ENCODE measurements at places on chromosomes 7 and 10.

DNA sequence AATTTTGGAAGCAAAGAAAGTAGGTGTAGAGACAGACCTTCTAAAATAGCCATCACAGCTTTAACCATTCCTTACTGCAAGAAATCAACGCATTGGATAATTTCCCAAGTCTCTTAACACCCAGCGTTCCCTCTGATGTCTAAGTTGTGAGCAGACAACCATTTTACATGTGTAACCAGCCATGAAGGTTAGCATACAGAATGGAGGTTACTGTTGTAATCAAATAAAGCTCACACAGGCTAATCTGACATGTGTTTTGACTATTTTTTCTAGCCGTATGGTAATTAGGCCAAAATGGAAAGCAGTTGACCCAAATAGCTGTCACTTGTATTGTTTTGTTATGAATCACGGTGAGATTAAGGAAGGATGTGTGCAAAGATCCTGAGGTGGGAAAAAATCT is 336.4 kb downstream of the RNLS start:
- no peak for DNase-seq

GRCh38 chr7:37920305-37920848 is at the start of gene EPDR1:
Gene EPDR1 (plus strand): TSS chr7:37920640. CDS start chr7:37920940, 300 bp downstream.
- no peak for DNase-seq

DNA sequence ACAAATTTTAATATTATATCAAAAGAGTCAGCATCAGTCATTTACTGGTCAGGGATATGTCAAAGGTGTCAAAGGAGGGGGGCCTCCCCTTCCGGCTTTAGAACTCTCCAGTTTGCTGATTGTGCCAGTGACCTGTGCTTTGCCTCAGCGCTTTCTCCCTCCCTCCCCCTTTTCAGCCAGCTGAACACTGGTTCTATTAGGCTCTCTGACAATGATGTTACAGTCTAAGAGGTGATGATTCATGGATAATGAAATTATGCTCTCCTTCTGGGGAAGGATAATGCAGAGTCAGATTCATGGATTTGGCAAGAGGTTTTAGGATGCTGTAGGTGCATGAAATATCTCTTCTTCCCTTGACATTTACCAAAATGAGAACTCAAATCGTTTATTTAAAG is 6.1 kb downstream of the LRRTM3 start:
- no peak for DNase-seq

GRCh38 chr10:76086170-76086760 is 654.8 kb downstream of the LRMDA start:
- DNase-seq: no peak

DNA sequence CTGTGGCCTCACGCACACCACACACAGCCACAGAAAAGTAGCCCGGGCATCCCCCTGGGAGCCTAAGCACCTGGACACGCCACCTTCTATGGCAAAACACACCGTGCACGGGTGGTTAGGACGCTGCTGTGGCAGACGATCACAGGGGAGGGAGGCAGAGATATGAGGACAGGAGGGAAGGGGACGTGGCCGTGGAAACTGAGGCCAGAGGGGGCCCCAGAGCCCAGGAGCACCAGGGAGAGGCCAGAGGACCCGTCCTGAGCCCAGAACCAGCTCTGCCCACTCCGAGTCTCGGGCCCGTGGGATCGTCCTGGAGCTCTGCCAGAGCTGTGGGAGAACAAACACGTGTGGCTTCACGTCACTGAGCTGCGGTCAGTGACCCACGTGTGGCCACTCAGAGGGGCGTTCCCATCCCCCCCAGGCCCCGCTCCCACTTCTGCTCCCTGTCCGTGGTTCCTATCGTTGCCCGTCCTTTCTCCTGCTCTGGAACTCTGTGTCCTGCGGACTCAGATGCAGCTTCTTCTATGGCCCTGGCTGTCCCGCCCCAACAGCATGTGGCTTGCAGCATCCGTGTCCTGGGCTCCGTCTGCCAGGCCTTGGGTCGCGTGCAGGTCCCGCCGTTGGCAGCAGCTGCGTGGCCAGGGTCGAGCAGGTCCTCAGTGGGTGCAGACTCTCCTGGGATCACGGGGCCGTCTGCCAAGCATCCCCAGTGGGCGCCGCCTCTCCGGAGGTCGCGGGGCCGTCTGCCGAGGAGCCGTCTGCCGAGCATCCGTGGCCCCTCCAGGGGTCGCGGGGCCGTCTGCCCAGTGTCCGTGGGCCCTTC is 31.0 kb downstream of the GET4 start:
- DNase-seq: no peak

DNA sequence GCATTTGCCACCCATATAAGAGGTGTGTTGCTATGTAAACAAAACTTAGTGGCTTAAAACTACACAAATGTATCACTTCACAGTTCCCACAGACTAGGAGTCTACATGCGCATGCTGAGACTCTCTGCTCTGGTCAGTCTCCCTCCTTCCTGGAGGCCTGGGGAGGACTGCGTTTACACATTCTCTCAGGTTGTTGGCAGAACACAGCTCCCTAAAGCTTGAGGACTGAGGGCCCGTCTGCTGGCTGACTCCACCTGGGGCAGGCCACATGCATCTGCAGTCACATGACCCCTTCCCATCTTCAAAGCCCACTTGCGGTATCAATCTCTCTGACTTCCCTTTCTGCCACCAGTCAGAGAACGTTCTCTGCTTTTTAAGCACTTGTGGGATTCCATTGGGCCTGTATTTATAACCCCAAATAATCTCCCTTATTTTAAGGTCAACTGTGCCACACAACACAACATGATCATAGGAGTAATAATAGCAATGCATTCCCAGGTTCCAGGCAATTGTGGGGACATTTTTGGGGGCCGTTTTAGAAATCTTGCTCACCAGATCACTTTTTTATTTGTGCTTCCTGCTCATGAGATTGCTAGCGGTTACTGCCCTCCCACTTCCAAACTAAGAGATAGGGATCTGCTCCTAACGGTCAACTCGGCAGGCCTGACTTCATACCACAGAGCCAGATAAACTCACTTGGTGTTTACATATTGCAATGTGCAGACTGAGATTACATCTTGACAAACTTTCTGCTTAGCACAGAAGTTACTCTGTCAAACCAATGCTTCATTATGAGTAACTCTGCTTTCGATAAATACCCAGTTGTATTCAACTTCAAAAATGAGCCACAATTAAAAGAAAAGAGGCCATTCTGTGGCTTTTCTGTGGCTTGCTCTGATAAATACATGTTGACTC is 96.3 kb downstream of the ALOX5 start:
- DNase-seq: no peak

DNA sequence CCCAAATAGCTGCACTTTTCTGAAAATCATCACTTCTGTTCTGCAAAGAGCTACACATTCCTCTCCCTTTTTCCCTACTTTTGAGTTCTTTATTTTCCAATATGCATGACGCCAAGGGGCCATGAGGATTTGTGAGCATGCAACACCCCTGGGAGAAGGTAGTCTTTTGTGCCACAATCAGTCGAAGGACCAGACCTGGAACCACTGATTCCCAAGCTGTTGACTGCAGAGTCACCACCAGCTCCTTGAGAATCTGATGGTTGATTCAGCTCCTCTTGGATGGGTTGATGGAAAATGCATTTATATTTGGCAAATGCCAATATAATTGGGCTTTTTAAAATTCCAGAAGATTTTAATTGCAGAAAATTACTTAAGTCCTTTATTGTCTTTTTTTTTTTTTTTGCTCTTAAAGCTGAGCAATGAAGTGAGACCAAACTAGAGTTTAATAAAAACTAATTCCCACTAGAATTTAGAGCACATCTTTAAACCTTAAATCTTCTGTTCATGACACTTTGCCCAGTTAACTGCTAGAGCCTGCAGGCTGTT is 554.1 kb downstream of the TNS3 start:
- DNase-seq: no peak

- no peak for DNase-seq
These were observed 307.7 kb downstream of the ADRA2A start for GRCh38 chr10:111384556-111384955.

DNA sequence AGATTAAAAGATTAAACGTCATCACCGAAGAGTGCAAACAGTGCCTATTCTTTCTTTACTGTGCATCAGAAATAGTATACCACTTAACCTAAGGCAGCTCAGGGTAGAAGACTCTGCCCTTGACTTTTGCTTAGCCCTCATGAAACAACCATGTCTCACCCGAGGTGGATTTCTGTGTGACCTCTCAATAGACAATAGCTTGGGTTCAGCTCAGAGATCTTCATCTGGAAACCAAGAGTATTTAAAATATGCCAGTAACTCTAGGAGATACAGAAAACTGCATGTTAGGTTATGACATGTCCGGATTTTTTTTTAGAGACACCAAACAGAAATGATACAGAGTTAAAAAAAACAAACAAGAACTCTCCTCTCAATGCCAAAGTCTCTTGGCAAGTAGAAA is 75.8 kb downstream of the JAZF1 start:
- no peak for DNase-seq

DNA sequence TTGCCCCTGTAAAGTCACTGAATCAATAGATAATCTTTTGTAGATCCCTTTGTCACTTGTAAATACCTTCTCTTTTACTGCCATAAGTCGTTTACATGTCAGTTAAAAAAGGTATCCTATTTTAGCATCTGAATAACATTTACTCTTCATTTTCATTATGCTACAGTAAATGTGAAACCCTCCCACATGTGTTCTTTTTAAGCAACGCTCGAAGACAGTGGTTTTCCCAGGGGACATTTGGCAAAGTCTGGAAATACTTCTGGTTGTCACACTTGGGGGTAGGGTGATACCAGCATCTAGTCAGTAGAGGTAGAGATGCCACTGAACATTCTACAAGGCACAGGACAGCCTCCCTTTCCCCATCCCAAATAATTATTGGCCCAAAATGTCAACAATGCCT is 23.7 kb downstream of the ATAD1 start:
- DNase-seq: no peak

- no peak for DNase-seq
These were observed 1071.1 kb downstream of the XPNPEP1 start for GRCh38 chr10:108852211-108852610.

GRCh38 chr7:106625678-106626301 is 35.2 kb downstream of the CCDC71L start:
- DNase-seq: no peak

GRCh38 chr10:76302961-76303630 is 871.7 kb downstream of the LRMDA start:
- DNase-seq: no peak

DNA sequence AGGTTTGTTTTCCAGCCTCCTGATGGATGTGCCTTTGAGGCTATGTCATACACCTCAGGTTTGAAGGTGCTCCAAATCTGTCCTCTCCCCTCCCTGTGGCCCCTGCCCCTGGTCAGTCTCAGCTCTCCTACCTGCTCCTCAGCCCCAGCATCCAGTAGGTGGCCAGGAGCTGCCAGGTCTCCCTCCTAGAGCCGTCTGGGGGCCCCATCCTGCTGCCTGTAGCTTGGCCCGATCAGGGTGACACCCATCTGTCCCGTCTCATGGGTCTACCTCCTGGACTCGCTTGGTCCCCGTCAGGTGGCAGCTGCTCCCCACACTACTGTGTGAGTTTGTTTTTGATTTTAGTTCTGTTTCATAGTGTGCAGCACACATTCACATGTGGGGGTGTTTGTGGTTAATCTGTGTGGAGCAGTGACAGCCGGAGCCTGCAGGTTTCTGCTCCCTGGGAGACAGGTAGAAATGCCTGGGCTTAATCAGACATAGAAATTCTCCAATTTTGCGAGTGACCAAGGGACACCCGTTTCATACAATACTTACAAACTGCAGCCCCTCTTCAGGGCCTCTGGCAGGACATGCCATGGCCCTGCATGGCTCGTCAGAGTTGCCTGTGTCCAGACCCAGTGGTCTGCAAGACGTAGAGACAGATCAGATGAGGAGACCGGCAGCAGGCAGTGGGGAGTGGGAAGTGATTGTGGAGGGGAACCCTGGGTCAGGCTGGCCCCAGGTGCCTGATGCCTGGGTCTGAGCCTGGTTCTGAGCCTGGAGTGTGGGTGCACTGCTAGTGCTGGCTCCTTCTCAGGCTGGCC is 17.1 kb downstream of the ADCY1 start:
- no peak for DNase-seq

DNA sequence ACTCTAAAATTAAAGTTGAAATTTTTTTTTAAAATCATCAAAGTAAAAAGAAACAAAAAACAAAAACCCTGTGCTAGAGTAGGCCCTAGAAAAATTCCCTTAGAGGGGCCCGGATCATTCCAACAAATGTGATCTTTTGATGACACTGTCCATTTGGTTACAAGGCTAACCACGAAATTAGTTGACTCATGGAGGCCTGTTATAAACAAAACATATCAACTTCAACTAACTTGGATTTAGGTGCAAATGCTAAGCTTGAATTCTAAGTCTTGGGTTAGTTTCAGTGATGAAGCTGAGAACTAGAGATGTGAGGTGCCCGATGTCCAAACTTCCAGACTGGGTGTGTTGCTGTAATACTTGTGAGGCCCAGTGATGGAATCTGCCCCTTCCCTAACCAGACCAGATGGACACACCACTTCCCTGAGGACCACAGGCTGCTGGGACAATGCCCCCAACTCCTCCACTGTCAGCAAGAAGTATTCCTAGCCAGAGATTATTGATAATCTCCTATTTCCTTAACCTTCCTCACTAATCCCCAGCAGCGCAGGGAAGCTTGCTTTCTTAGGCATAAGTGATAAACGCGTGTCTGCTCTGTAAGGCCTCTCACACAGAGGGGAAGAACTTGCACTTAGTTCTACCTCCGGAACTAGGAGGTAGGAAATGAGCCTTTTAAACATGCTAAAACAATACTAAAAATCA is 108.7 kb downstream of the RAPGEF5 start:
- no peak for DNase-seq

- DNase-seq: no peak
These were observed 196.4 kb downstream of the SDHAF3 start for GRCh38 chr7:97313900-97314299.

GRCh38 chr7:137304624-137305235 is 38.8 kb downstream of the PTN start:
- no peak for DNase-seq

DNA sequence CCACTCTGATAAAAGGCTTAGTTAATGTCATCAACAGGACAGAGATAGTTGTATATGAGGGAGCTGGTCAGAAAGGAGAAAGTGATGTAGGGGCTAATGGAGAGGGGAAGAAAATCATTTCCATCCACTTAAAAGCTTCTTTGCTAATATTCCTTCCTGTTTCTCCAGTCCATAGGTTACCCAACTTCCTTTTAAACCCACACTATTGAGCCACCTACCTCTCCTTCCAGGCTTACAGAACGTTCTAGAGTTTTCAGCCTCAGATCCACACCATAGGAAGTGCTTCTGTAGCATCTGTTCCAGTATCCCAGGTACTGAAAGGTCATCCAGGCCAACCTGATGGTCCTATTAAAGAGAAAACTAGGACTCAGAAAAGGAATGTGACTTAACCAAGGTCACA is 28.2 kb downstream of the STRIP2 start:
- no peak for DNase-seq

GRCh38 chr10:22997096-22997495 is 69.2 kb downstream of the ARMC3 start:
- DNase-seq: peak; percentile 1

DNA sequence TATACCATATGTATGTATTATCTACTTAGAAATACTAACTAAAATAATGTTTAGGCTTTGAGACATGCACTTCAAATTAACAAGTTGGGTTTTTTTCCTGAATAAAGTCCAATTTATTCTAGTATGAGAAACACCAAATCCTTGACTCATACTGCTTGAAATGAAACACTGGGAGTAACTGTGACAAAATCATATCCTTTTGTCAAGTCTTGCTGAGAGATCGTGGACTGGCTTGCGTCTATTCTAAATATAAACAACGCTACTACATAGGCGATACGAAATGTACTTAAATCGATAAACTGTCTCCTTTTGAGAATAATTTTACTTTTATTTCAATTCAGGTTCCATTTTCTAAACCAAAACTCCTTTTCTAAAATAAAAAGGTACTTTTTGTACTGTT is 16.3 kb downstream of the SMURF1 start:
- no peak for DNase-seq

Data from AG09309 (cell line).